ENCODE measurements at places on chromosomes 11 and 22. TPM values are rescaled to one million over a fixed set of nuclear protein-coding genes. Genes with fewer than 3 reads are reported as not detected.

OR10G4 gene
- not detected for total RNA-seq

MUC6 gene
- total RNA-seq: 0.04 TPM

AP5B1 gene
- total RNA-seq: 55.9 TPM

NCF4 gene
- total RNA-seq: 1.1 TPM

TMEM151A gene
- not detected for total RNA-seq

ESAM gene
- total RNA-seq: 11.0 TPM

PRSS23 gene
- total RNA-seq: 29.1 TPM

FOLR3 gene
- total RNA-seq: not detected

PLEKHA7 gene
- 23.6 TPM for total RNA-seq

- no peak for DNase-seq
Measured at GRCh38 chr11:108959105-108959761, 294.4 kb downstream of the DDX10 start.

DNA sequence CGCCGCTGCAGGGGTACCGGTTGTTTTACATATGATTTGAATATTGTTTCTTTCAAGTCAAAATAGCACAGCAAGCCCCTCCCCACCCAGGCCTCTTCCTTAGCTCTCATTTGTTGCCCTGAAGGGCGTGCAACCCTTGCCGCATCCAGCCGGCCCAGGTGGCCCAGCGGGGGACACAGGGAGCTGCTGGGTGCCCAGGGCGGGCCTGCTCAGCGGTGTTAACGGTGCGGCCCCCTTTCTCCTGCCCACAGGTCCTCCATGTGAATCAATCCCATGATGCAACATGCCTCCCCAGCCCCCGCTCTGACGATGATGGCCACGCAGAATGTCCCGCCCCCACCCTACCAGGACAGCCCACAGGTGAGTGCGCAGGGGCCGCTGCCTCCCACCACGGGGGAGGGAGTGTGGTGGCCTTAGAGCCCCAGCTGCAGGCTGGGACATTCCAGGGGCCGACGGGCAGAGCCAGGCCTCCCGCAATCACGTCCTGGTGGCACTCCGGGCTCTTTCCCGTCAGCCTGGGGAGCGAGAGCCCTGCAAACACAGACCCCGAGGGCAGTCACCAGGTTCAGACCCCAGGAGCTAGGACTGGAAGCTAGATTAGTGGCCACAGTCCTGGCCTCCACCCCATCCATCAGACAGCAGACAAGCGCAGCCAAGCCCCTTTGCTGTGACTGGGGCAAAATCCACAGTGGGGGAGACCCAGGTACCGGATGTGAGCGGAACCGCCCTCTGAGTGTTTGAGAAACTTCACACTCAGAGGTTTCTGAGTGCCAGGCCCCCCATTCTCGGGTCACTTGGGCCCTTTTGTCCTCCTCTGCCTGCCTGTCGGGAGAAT, 144.8 kb downstream of the FEZ1 start:
- no peak for DNase-seq

GRCh38 chr11:93432247-93432646, 101.7 kb downstream of the DEUP1 start:
- DNase-seq: no peak

DNA sequence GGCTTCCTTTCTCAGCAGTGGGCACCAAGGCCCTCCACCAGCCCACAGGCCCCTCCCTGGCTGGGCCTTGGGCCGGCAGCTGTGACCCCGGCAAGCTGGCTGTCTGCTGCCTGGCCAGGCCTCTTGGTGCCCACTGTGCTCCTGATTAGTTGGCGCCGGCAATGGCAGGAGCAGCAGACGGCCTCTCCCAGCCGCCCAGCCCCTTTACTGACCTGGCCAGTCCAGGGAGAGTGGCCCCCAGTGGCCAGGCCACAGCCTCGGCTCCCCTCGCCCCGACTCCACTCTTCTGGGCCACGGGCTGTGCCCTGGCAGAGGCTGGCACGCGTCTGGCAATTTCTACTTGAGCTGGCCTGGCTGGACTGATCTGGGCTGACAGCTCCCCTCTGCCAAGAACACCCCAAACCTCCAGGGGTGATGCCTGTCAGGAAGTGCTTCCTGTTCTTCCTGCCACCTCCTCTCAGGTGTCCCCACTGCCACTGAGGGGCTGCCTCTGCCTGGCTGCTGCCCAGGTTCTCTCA, 58.1 kb downstream of the CACNA1I start:
- DNase-seq: no peak

- DNase-seq: no peak
Measured at GRCh38 chr11:95412074-95412473, 181.1 kb upstream of the SESN3 start.

- DNase-seq: no peak
Measured at GRCh38 chr22:48821727-48822126, 1005.9 kb downstream of the BRD1 start.

- no peak for DNase-seq
Measured at GRCh38 chr11:92449222-92449621, 224.6 kb downstream of the FAT3 start.

DNA sequence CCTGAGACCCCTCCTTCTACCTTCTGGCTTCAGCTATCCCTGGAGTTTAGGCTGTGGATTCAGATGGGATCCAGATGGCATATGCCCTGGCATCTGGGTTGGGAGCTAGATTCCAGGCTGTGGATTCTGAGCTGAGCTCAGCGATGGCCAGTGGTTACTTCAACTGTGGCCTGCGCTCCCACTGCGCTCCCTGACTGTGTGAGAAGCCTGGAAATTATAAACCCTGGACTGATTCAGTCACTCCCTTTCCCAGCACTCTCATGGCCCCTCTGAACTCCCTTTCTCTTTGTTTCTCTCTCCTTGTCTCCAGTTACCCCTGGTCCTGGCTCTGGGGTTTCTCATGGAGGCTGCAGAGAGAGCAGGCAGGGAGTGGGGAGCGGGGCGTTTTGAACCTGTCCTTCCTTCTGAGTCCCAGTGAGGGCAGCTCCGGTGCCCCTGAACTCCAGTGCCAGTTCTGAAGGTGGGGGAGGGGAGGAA, 4.8 kb downstream of the ARHGEF17 start:
- DNase-seq: no peak

DNA sequence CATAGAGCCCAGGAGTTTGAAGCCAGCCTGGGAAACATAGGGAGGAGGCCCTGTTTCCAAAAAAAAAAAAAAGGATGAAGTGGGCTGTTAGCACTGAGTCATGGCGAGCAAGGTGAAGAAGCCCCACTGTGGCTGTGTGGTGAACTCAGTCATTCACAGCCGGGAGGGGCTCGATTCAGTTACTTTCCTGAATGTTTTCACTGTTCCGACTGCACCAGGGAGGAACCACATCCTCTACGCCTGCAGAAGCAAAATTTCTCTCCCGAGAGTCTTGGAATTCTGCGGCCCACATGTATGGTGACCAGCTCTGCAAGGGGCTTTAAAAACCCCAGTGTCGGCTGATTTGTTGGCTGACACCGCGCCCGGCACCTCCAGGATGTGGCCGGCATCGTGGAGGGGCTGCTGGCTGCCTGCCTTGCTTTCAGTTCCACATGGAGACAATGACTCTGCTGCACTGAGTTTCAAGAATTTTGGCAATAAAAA, 27.8 kb upstream of the GRAMD4 start:
- no peak for DNase-seq

- DNase-seq: no peak
Measured at GRCh38 chr22:47448231-47449223, 686.1 kb downstream of the TBC1D22A start.

DNA sequence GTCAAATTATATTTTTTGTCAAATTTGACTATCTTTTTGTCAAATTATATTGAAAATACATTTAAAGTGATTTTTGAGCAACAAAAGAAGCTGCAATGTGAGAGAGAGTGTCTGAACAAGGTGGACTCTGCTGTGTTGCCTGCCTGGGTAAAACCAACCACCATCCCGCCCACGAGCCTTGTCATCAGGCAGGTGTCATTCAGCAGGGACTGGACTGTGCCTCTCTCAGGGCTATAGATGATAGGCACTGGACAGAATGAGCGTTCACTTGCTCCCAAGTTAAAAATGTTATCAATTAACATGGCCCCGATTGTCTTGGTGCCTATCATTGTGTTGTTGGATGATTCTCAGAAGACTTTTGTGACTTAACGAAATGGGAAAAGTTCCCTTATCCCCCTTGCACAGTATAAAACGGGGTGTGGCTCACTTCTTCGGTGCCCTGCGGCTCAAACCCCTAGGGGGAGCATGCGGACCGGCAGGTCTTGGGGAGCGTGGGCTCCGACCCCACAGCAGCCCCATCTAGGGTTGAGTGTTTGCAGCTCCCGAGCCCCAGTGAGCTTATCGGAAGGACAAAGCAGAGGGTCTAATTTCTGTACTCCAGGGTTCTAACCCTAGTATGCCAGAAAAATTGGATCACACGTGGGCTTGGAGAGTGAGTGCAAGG, 1.7 kb downstream of the APOL5 start:
- DNase-seq: no peak

DNA sequence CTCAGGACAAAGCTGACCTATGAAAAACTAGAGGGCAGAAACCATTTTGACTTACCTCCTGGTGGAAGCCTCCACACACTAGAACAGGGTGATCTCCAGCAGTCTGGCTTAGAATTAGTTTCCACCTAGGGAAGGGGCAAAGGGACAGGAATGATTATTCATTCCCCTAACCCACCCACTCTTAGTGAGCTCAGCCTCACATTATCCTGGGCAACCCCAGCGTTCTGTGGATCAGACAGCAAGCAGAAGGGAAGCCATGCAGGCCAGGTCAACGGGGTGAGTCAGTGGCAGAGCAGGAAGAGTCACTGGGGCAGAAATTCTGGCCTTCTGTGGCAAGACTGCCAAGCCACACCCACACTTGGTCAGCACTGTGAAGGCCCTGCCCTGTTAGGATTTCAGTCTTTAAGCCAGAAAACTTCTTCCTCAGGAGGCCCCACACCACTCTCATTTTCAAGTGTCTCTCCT, 10.5 kb downstream of the NUMA1 start:
- DNase-seq: peak; percentile 91

- DNase-seq: no peak
Measured at GRCh38 chr11:125052047-125052446, 11.1 kb upstream of the SLC37A2 start.

DNA sequence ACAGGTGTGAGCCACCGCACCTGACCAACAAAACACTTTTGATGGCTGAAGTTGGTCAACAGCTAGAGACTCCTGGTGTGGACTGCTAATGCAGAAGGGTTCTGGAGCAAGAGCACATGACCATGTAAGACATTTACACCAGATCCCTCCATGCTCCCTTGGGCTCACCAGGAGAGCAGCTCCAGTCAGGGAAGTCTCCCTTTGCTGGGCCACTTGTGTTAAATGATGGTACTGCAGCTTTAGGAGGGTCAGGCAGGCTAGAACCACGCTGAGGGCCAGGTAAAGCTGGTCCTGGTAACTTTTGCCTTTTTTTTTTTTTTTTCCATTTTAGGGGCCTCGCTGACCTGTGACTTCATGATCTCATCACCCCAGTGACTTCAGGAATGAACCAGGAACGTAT, 146.4 kb downstream of the FBXO7 start:
- no peak for DNase-seq

DNA sequence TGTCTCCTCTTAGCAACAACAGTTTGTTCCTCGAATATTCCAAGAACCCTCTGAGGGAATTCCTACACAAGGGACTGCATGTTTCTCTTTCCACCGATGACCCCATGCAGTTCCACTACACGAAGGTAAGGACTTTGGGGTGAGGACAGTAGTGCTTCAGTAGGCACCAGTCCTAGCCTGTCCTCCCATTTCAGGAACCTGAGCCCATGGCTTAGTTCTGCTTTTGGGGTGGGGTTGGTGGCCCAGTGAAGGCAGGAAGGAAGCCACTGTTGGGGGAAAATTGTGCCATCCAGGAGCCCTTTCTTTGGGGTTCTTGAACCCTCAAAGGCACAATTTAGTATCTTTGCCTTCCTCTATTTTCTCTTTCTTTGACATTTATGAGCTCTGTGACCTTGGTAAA, 38.2 kb downstream of the RNF141 start:
- no peak for DNase-seq

DNA sequence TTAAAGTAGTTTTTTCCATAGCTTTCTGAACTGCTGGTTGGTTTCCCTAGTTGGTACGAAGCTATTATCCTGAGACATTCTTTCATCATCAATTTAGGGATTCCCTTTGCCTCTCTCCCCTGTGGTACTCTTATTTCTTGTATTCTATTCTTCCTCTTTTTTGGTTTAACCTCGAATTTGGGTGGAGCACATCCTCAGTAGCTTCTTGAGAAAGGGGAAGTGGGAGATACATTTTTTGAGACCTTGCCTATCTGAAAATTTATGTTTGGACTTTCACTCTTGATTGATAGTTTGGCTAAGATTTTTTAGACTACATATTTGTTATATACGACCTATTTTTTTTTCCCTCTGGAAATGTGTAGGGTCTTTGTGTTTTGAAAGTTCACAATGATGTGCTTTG, 121.7 kb upstream of the ZBED5 start:
- no peak for DNase-seq

DNA sequence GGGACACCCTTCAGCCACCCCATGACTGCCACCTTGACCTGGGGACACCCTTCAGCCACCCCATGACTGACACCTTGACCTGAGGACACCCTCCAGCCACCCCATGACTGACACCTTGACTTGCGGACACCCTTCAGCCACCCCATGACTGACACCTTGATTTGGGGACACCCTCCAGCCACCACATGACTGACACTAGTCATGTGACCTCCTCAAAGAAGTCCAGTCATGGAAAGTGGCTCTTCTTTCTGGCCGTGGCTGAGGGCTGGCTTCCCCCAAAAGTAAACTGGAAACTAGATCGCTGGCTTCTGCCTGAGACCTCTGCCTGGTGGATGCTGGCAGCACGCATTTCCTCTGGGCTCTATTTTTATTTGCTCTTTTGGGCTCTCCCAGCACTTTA, 28.4 kb downstream of the ARFGAP2 start:
- no peak for DNase-seq

DNA sequence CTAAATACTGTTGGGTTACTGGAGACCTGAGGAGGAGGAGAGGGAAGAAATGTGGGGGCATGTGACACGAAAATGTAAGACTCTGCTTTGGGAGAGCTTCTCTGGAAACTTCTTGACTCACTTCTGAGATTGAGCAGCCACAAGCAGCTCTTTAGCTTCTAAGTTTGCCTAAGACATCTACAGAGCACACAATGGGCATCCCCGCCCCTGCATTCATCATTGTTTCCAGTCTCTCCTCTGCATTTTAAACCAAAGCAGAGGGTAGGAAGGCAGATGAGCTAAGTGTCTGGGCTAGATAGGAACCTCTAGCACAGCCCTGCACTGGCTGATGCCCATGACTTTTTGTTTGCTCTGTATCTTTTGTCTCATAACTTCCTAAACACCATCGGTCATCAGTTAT, 2.1 kb upstream of the OR52D1 start:
- DNase-seq: no peak

- DNase-seq: no peak
Measured at GRCh38 chr22:40979198-40979597, 28.0 kb downstream of the RBX1 start.

DNA sequence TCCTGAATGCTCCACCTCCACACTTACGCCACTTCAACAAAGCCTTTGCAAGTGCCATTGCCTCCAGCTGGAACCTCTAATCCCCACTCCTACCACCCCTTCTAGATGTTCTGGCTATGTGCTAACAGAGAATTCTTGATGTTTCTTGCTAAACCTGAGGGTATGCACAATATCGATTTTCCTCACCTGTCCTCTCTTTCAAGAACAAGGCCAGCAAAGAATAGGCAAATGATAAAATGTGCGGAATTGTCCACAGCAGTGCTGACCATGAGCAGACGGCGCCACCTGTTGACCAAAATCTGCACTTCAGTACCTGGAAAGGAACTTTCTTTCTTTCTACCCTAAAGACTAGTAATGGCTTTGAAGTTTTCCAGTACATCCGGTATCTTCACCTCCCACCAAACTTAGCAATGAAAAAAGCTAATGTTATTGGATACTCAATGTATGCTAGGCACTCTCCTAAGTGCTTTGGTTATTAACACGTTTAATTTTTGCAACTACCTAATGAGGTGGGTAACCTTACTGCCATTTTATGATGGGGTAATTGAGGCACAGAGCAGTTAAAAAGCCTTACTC, 3.4 kb downstream of the TIMM10 start:
- DNase-seq: peak; percentile 77

Measured in suprapubic skin (tissue), 4 donors.